Right lung (tissue), 10 donors: ENCODE measurements at places on chromosomes 16 and 17.

GRCh38 chr16:12094537-12095265 lies 118.2 kb downstream of the SNX29 start:
- no peak for DNase-seq

DNA sequence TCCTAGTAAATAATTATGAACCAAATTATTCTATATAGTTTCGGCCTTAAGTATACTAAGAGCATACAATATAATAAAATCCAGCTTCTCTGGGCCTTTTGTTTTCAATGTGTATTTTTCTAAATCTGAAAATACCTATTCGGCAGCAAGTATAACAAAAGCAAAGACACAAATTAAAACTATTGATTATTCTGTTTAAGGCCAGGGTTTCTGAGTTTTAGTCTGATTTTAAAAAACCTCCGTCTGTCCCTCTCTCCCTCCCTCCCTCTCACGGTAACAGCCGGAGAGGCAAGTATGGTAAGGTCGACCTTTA lies 1.5 kb downstream of the TOB1 start:
- no peak for DNase-seq

DNA sequence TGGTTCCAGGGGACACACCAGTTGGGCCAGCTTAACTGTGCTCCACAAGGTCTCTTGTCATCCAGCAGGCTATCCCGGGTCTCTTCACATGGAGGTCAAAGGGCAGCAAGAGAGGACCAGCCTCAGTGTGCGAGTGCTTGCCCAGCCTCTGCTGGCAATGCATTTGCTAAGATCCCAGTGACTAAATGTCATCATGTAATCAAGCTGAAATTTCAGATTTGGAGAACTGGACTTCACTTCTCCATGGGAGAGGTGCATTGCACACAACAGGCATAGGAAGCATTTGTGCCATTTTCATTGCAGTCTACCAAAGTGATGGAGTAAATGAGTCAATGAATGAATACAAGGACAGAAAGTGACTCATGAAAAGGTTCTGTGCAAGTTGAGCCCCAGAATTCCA lies 51.2 kb upstream of the KDM8 start:
- DNase-seq: no peak

- DNase-seq: peak; percentile 8
Measured at GRCh38 chr17:61756561-61756960, 106.8 kb downstream of the BRIP1 start.

GRCh38 chr16:69839240-69839688 lies 77.1 kb downstream of the WWP2 start:
- DNase-seq: no peak

DNA sequence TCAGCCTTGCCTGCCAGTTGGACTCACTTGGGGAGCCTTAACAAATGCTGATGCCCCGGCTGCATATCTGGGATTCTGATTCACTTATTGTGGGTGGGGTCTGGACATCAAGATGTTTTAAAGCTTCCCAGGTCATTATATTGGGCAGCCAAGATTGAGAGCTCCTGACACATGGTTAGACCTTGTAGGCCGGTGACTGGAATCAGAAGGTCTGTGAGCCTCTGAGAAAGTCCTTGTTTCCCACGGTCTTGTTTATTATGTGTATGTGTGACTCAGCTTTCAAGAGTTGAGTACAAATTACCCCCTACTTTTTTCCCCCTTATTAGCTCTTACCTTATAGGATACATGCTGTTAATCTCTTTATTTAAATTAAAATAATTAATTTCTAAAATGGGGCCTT lies 103.5 kb downstream of the ABCC1 start:
- no peak for DNase-seq

DNA sequence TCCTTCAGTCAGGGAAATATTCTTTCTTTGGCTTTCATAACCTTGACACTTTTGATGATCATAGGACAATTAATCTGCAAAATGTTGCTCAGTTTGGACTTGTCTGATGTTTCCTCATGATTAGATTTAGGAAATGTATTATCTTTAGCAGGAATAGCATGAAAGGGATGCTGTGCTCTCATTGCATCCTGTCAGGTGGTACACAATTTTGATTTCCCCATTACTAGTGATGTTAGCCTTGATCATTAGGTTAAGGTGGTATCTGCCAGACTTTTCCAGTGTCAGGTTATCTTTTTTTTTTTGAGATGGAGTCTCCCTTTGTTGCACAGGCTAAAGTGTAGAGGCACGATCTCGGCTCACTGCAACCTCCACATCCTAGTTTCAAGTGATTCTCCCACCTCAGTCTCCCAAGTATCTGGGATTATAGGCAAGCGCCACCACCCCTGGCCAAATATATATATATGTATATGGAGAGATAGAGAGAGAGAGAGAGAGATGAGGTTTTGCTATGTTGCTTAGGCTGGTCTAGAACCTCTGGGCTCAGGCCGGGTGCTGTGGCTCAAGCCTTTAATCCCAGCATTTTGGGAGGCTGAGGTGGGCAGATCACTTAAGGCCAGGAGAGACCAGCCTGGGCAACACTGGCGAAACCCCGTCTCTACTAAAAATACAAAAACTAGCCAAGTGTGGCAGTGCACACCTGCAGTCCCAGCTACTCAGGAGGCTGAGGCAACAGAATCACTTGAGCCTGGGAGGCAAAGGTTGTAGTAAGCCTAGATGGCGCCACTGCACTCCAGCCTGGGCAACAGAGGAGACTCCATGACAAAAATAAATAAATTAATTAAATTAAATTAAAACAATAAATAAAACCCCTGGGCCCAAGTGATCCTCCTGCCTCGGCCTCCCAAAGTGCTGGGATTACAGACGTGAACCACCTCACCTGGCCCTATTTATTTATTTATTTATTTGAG lies 15.8 kb upstream of the CAVIN1 start:
- DNase-seq: no peak

GRCh38 chr17:55278173-55278961 lies 13.6 kb downstream of the HLF start:
- no peak for DNase-seq

DNA sequence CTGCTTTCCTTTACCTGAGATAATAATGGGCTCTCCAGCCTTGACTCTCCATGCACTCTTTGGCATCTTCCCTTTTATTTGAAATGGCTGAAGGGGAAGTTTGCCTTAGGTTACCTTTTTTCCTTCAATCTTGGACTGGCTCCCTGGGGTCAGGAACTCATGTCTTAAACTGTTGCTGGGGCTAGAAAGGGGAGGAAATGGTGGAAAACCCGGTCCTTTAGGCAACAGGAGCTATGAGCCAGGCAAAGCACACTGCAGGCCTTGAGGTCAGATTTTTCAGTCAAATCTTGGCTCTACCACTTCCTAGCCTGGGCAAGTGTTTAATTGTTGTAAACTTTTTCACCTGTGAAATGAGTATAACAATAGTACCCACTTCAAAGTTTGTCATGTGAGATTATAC lies 30.2 kb downstream of the MINK1 start:
- no peak for DNase-seq

DNA sequence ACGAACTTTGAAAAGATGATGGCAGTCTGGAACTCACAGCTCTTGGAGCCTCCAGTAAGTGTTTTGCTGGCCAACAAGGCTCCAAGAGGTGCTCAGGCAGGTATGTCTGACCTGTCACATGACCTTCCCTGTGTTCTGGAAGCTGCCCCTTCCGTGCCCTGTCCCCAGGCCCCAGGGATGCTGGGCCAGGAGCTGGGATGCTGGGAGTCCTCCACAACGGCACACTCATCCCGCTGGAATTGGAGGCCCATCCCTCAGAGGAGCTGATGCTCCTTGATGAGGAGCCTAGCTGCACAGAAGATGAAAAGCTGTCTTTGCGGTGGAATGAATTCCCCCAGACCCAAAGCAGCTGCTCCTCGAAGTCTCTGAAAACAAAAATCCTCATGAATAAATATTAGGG lies 47.8 kb downstream of the HOXB1 start:
- DNase-seq: no peak

- DNase-seq: no peak
Measured at GRCh38 chr16:7746941-7747340, 414.3 kb downstream of the RBFOX1 start.

DNA sequence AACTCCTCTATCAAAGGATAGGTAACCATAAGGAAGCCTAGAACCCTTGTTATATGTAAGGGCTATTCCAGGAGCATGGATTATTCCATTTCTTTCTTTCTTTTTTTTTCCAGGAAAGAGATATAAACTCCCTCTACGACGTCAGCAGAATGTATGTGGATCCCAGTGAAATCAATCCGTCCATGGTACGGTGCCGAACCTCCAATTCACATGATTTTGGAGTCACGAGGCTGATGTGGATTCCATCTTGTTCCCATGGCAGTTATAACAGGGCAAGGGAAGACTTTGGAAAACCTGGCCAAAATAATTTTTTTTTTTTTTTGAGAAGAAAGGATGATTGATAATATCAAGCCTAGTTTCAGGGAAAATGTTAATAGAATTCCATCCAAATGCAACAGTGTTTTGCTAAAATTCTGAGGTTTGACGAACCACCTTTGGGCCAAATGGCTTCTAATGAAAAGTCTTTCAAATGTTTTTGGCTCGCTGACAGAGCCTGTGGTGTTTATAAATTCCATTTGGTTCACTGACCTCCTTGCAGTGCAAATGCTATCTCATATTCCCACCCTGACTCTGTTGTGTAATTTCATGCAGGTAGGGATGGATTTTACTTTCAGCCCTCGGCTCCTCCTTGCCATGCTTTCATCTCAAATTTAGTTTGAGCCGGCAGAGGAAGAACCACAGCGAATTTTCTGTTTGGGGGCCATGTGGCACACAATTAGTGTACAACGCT lies 90.0 kb downstream of the SDR42E1 start:
- no peak for DNase-seq

- DNase-seq: no peak
Measured at GRCh38 chr17:44844390-44844830, 3.3 kb upstream of the HIGD1B start.
